Stimulated activated CD8-positive, alpha-beta memory T cell treated with anti-CD3 and anti-CD28 coated beads, Interleukin-4, amount 100 ng/mL, for 4 hours (primary cell): ENCODE measurements at places on chromosomes 12 and 14.

DNA sequence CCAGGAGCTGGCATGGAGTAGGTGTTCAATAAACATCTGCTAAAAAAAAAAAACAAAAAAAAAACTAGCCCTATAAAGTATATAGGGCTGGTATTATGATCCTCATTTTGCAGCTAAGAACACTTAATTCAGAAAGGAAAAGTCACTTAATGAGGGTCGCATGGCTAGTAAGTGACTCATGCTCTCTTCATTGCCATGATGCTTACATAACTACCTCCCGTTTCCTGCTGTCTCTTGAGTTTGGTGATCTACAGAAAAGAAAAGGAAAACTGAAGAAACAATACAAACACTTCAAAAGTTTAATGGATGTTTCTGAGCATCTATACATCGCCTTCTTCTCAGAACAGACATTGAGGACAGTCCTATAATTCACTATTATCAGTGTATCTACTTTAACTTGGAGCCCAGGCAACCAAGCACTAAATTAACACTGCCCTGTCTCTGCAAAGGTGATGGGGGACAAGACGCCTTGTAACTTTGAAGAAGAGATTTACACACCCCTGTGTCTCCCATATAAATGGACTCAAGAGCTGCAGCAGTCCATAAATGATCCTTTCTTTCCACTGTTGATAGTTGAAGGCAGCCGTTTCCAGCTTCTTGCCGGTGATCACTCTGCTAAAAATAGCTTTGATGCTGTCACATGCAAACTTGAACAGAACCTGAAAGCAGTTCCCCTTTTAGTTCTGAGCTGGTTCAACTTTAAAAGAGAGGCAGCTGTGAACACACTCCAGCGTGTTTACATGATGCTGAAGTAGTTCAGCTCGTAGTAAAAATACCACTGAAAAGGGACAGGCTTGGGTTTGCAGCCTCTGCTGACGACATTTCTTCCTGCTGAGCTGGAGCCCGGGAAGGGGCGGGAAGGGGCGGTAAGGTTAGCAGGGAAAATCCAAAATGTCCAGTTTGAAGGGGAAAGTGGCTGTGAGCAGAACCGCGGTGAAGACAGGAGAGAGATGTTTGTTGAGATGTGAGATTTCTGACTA lies 113.3 kb downstream of the FOXN3 start:
- no peak for DNase-seq

- no peak for DNase-seq
Observed at GRCh38 chr12:32255588-32255987, 143.8 kb upstream of the FGD4 start.

- DNase-seq = no peak
Observed at GRCh38 chr12:44847888-44848702, 28.0 kb downstream of the NELL2 start.

DNA sequence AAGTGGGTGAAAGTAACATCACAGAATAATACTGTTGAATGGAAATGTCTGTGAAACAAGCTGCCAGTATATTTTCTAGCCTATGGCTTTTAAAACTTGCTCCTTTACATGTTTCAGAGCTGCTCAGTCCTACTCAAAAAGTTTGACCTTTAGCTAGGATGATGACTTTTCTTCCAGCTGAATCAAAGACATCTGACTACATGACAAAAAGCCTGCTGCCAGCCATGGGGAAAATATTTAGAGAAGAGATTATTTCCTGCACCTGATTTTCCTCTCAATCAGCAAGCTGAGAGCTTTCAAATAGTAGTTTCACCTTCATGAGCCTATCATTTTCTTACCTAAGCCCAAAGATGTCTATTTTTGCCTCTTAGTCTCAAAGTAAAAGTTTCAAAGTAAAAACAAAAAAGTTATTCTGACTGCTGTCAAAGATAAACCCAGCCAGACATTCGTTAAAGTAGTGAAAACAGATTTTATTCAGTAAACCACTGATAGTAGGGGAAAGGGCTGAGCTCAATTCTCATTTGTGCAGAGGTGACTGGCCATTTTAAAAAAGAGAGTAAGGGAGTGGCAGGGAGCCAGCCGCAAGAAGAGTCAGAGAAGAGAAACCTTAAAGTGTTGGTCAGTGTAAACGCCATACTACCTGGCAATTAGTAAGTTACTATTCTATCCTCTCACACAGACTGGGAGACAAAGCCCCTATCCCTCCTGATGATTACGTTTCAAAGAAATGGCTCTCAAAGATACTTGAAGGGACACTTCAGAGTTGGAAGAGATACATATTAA lies 2.2 kb downstream of the ATP6V1D start:
- no peak for DNase-seq

- DNase-seq = no peak
Observed at GRCh38 chr12:26845057-26845666, 12.2 kb upstream of the ITPR2 start.

- no peak for DNase-seq
Observed at GRCh38 chr14:69980457-69981425, 101.5 kb downstream of the SMOC1 start.

DNA sequence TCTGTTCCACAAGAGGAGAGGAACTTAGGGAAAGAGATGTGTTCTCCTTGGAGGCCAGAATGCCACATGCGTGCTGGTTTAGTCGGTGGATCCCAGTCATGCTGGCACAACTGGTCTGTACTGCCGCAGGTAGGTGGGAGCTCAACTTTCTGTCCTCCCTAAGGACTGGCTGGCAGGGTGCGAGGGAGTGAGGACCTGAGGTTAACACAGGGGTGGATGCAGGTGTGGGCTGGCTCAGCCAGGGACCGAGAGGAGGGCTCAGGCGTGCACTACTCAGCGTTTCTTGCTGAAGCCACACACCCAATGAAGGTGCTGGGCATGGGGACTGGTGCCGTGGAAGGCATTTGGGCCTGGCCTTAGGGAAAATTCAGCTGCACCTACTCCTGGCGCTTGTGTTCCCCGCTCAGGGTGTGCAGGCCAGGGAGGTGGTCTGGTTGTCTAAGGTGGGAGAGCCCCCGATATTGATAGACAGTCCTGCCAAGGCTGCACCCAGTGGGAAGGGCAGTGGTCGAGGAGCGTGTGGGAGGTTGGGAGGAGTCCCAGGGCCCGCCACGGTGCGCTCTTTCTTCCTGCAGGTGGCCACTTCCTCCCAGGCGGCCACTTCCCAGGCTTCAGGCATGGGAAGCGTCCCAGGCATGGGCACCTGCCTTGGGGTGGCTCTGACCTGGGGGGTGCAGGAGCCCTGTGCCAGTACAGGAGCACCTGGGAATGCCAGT lies 138.4 kb downstream of the ADGRD1 start:
- no peak for DNase-seq

GRCh38 chr12:121224591-121224990 lies 14.7 kb downstream of the P2RX4 start:
- no peak for DNase-seq

DNA sequence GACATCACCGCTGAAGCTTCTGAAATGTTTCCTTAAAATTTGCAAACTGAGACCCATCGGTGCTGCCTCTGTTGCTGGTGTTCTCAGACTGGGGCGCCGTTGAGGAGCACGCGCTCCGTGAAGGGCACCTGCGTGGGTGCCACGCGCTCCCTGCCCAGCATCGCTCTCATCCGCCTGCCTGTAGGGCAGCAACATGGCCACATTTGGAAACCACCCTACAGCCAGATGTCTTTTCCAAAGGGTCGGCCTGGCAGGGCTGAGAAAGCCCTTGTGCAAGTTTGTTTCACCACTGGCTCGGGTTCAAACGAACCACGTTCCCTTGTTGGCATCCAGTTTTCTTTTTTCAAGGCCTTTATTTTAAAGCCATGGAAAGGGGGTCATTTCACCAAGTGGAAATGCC lies 13.9 kb downstream of the ADGRD1 start:
- DNase-seq = no peak

GRCh38 chr12:128109236-128109635 lies 157.7 kb upstream of the TMEM132C start:
- no peak for DNase-seq

DNA sequence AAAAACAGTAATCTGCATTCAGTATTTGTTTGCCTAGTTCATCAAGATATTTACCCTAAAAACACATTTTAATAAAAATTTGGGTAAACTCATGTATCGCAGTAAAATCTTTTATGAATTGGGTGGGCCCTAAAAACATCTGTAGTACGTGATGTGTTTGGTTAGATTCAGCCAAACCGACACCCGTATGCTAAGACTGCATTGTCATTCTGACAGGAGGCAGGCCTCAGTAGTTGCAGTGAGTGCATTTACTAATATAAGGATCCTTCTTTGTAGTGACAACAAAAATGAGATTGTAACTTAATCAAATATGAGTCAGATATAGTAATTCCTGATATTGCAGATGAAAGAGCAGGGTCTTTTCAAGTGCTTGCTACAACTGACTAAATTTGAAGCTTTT lies 191.8 kb downstream of the SLC16A7 start:
- DNase-seq = no peak

GRCh38 chr12:95116773-95117172 lies 43.4 kb upstream of the NR2C1 start:
- no peak for DNase-seq
